ENCODE measurements at places on chromosomes 12 and 14. TPM values are rescaled to one million over a fixed set of nuclear protein-coding genes. Genes with fewer than 3 reads are reported as not detected.

GRCh38 chr12:84435682-84436081 is 476.9 kb downstream of the SLC6A15 start:
- DNase-seq = no peak

- no peak for DNase-seq
Measured at GRCh38 chr12:8449355-8449859, 6.4 kb upstream of the CLEC6A start.

DNA sequence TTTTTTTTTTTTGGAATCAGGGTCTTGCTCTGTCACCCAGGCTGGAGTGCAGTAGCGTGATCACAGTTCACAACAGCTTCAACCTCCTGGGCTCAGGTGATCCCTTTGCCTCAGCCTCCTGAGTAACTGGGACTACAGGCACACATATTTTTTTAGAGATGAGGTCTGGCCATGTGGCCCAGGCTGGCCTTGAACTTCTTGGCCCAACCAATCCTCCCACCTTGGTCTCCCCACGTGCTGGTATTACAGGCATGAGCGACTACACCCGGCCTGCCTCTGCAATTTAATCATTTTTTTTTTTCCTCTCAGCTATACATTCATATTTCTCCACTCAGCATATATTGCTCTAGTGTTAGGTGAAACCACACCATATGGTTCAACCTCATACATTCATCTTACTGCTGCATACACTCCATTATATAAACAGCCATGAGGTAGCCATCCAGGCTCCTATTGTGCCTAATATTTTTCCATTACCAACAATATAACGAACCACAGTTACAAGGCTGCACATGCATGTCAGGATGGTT is 7.1 kb downstream of the STX2 start:
- DNase-seq = no peak

DNA sequence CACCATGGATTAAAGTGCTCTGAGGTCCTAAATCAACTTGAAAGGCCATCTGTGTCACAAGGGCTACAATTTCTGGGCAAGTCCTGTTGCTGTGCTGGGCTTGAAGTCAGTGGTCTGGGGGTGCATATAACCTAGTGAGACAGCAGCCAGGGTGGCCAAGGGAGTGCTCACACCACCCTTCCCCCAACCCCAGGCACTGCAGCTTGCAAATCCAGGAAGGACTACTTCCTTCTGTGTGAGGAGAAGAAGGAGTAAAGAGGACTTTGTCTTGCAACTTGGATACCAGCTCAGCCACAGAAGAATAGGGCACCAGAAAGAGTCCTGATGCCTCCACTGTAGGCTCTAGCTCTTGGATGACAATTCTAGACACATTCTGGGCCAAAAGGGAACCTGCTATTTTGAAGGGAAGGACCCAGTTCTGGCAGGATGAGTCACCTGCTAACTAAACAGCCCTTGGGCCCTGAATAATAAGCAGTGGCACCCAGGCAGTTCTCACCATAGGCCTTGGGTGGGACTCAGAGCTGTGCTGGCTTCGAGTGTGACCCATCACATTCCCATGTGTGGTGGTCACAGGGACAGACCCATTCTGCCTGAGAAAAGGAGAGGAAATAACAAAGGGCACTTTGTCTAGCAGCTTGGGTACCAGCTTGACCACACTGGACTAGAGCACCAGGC is 32.6 kb upstream of the DHRS7 start:
- DNase-seq = no peak

GRCh38 chr12:24853094-24853493 is 95.8 kb downstream of the BCAT1 start:
- DNase-seq = no peak

- no peak for DNase-seq
Measured at GRCh38 chr12:10873378-10873777, 10.7 kb downstream of the PRH1 start.

- no peak for DNase-seq
Measured at GRCh38 chr12:53564941-53565340, 57.7 kb upstream of the NPFF start.

GRCh38 chr12:11561411-11561810 is 88.1 kb upstream of the ETV6 start:
- no peak for DNase-seq

GRCh38 chr12:126837697-126838096 is 1429.3 kb upstream of the TMEM132C start:
- DNase-seq = no peak

- DNase-seq = no peak
Measured at GRCh38 chr12:99153293-99153692, 494.3 kb upstream of the GARIN6 start.

- no peak for DNase-seq
Measured at GRCh38 chr12:52238916-52239646, 6.0 kb downstream of the KRT7 start.

DNA sequence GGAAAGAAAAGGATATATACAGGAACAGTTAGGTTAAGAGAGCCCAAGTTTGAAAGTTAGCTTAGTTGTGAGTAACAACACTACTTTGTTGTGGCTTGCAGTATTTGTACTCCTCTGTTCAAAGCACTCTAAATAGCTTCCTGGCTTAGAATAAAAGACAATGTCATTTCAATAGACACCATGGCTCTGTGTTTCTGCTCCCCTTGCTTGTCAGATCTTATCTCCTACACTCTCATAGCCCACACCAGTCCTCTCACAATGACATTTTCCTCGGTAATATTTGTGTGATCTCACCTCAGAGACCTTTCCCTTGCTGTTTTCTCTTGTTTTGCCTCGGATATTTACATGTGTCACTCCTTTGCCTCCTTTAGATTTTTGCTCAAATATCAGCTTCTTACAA is 418.4 kb downstream of the MDGA2 start:
- no peak for DNase-seq

- no peak for DNase-seq
Measured at GRCh38 chr12:65164774-65165173, 4.6 kb upstream of the LEMD3 start.

The PXMP2 gene
- 12.9 TPM for polyA plus RNA-seq

The TTC6 gene
- polyA plus RNA-seq = not detected

The TDRD9 gene
- polyA plus RNA-seq = 0.89 TPM

Measured in CD4-positive, alpha-beta memory T cell (primary cell).